ENCODE measurements at places on chromosomes 7 and 10.

DNA sequence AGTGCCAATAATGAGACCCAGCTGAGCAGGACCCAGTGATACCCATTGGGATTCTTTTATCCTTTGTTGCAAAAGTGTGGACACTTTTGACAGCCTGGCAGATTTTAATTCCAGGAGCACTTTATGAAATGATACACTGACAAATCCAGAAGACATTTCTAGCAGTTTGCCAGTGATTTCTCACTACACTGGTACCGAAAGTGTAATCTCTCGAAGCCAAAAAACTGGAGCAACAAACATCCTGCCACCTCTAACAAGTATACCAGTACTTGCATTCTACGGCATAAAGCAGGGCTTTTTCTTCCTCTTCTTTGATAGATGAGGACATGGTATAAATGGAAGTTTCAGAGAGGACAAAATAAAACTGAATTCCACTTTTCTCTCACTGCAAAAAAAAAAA lies 28.4 kb upstream of the AKR1D1 start:
- no peak for DNase-seq

DNA sequence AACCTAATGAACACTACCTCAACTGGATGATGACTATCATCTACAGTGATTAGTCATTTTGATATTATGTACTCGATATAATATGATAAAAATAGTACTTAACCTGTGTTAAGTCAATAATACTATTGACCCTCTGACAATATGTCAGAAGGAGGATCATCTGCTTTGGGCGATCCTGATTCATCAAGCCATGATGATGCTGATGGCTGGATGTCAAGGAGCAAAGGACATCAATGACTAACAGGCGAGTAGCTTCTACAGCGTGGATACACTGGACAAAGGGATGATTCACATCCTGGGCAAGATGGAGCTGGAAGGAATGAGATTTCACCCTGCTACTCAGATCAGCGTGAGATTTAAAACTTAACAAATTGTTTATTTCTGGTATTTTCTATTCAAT lies 94.4 kb upstream of the SKAP2 start:
- peak; percentile 46 for DNase-seq

GRCh38 chr7:96942112-96942511 lies 63.2 kb upstream of the DLX6 start:
- DNase-seq, result no peak

GRCh38 chr10:65742906-65743305 lies 1182.9 kb upstream of the LRRTM3 start:
- DNase-seq, result no peak

- DNase-seq, result no peak
Observed at GRCh38 chr7:50761713-50762112, 21.0 kb downstream of the GRB10 start.

- DNase-seq, result peak; percentile 54
Observed at GRCh38 chr7:117019786-117020590, 66.7 kb downstream of the ST7 start.

GRCh38 chr7:33685503-33685902 lies 219.8 kb upstream of the BMPER start:
- no peak for DNase-seq

GRCh38 chr7:36408589-36408988 lies 18.9 kb downstream of the ANLN start:
- no peak for DNase-seq

DNA sequence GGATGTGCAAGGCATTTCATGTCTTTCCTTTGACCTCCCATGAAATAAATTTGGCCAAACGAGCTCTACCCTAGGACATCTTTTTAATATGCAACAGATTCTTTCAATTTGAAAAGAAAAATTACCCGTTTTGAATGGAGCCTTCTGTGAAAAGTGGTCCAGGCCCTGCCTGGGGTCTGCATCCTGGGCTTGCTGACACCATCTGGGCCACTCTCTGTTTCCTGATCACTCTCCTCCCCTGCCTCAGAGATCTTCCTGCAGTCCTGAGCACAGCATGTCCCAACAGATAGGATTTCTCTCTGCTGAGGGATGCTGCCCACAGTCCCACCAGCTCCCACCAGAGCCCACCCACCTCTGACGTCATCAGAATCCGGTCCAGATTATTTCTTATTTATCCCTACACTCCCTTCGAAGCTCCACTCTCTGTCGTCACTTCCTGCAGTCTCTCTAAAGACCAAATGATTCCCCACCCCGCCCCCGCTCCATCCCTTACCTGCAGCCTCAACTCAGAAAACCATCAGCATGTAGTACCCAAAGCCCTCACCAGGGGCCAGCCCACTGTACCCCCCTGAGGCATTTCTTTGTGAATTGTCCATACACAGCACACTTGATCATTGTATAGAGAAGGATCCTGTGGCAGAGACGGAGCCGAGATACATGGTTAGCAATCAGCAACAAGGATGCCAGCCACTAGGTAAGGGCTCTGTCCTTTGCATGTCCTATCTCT lies 192.1 kb upstream of the MGMT start:
- DNase-seq, result no peak

DNA sequence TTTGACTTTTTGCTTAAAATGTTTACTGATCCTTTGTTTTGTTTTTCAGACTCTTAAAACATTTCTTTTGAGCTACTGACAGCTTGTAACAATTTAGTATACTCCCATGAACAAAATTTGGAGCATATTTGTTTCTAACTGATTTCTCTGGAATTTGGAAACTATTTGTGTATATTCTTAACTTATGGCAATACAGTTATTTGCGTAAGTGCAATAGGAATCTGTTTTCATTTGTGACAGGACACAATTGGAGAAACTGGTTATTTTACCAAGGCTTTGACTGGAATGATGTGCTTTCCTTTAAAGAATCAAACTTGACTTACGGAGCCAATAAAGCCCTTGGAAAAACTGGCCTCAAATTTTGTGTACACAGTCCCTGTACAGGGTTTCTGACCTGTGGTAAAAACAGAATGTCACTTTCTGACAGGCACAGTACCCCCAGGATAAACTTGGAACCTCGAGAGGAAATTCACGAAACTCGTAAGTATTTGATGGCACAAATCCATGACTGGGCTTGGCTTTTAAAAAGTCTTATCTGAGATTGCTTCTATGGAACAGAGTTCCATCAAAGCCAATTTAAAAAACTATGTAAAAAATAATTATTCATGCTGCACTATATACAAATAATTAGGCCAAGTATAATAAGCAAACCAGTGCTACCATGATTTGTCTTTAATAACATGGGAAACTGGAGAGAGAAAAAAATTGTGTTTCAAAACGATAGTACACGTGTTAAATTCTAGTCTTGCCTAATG lies 70.4 kb downstream of the ST8SIA6 start:
- no peak for DNase-seq

DNA sequence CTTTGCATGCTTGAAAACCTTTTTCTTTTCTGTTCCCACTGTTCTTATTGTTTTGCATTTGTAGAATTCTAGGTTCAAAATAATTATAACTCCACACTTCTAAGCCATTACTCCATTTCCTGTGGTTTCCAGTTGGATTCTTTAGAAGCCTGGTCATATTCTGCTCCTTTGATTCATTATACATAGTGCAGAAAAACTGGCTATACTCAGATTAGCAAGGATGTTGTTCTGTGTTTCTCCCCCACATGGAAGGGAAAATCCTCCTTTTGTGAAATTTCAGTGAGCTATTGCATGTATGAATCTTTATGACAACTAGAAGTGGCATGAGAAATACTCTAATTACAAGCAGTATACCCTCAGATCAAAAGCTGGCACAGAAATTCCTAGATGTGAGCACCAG lies 79.5 kb downstream of the SLC13A1 start:
- peak; percentile 3 for DNase-seq

DNA sequence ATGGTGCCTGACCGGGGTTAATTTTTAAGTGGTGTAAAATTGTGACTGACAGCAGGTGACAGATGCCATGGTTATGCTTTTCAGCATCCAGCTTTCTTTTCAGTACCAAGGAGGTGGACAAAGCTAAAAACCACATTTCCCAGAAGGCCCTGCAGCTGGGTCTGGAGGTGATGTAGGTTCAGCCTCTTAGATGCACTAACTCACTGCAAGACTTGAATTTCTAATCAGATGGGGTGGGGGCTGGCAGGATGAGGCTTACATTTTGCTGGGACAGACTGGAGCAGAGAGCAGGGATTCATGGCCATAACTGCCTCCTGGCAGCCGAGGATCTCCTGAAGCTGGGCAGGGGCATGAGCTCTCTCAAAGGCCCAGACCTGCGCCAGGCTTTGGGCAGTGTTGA lies 52.4 kb downstream of the PDIA4 start:
- DNase-seq, result no peak

- no peak for DNase-seq
Observed at GRCh38 chr7:136878878-136879277, 10.4 kb downstream of the CHRM2 start.

Data from GM04504 (cell line).